Uterus (tissue), 4 donors: ENCODE measurements at places on chromosomes 2 and 18. TPM values are rescaled to one million over a fixed set of nuclear protein-coding genes. Genes with fewer than 3 reads are reported as not detected.

DNA sequence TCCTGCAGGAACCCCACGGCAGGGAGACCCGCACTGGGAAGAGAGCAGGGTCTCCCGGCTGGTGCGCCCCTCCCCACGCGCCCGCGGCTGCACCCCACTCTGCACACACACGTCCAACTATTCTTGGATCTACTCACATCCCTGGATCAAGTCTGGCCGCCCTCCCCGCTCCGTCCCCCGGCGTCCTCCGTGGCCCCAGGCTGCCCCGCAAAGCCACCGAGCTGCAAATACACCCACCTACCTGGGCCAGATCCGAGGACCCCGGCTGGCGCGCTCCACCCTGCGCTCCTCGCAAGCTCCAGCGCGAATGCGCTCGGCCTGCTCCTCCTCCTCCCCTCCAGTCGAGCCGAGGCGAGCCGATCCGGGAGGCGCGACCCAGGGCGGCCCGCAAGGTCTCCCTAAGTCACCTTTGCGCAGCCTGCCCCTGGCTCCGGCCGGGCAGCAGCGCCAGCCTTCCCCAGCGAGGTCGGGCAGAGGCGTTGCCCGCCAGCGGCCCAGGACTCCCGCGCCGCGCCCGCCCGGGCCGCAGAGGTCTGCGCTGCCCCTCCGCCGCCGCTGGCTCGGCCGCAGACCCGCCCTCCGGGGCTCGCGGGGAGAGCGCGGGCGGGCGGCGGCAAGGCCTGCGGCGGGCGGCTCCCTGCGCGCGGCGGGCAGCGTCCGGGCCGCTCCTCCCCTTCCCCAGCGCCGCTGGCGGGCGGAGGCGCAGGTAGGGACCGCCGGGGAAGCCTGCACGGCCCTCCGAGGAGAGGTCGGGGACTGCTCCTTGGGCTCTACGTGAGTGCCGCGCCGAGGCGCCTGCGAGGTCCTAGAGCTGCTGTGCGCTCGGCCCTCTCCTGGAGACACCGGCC, 126.0 kb downstream of the OSBPL1A start:
- peak; percentile 72 for DNase-seq

GRCh38 chr2:120793682-120794403, 58.2 kb downstream of the GLI2 start:
- DNase-seq, result no peak

GRCh38 chr2:180823546-180824141, 156.8 kb upstream of the UBE2E3 start:
- no peak for DNase-seq

GRCh38 chr2:138219961-138220360, 255.7 kb downstream of the HNMT start:
- DNase-seq, result no peak

DNA sequence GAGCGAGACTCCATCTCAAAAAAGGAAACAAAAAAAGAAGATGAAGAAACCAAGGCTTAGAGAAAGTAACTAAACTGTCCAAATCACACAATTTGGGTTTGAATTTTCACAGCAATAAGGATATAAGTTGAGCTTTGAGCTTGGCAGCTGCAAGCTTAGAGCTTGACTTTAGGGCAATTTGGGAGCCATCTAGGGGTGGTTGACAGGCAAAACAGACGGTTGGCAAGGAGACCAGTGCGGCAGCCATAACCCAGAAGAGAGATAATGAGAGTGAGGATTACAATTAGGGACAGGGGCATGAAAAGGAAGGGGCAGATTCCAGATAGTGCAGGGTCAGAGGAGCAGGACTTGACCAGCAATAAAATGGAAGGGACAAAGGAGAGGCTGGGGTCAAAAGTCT, 382.2 kb upstream of the HNRNPA3 start:
- DNase-seq, result no peak

DNA sequence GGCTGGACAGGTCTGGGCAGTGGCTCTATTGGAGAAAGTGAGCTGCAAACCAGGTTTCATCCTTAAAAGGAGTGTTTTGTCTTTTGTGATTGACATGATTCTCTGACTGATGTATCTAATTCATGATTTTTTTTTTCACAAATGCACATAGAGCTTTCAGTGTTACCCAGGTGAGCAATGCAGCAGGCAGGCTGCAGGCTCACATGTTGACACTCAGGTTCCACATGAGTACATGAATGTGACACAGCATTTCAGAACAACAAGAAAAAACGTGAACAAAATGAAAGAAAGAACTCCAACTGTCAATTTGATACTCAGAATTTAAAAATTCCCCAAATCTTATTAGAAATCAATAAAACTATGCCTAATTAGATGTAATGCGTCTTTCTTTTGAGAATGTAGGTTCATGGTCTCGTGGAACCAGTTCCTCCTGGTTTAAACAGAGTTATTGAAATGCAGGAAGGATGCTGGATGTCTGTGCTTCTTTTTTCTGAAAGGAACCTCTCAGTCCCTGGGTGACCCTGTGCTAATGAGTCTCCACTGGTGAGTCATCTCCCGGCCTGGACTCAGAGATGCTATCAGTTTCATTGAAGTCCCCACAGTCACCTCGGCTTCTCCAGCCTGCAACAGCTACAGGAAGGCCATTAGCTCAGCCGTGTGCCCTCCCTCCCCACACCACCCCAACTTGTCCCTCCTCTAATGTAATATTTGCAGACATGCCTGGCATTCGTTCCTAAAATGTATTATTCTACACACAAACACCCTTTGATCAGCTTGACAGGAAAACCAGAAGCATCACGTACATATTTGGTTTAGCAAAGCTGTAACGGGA, 430.4 kb downstream of the LPIN1 start:
- peak; percentile 42 for DNase-seq

DNA sequence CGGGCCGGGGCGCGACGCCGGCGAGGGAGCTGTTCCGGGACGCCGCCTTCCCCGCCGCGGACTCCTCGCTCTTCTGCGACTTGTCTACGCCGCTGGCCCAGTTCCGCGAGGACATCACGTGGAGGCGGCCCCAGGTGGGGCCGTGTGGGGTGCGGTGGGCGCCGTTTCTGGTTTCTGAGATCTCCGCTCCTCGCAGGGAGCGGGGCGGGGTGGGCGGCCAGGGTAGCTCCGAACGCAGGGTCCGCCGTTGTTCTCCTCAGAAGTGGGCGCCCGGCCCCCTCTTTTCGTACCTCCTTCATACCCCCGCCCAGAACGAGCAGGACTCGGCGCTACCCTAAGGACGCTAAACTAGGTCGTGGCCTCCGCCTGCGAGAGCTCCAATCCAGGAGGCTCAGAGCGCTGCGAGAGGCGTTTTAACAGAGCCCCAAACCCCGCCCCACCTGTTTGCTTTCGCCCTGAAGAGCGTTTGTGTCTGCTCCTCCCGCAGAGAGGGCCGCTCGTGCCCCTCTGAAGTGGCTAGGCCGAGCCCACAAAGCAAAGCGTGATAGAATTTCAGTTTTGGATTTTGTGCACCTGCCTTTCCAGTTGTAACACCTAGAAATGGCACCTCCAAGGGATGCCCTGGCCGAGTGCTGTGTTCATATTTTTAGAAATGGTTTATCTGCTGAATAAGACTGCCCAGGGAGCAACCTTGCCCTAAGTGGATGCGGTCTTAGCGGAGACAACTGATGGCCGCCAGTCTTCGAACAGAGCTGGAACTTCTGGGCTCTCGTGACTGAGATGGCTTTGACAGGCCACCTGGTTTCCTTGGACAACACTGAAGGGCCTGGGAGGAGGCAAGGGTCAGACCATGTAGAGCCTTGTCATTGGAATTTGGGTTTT, 626 bp downstream of the CAPN10 start:
- no peak for DNase-seq

Gene SLC4A5
- 2.1 TPM for total RNA-seq

Gene RUFY4
- not detected for total RNA-seq

Gene IL18RAP
- 0.51 TPM for total RNA-seq

Gene ARHGAP15
- 8.9 TPM for total RNA-seq
